Cortex of kidney (tissue), 1 donor: ENCODE measurements at places on chromosomes 11 and 22.

DNA sequence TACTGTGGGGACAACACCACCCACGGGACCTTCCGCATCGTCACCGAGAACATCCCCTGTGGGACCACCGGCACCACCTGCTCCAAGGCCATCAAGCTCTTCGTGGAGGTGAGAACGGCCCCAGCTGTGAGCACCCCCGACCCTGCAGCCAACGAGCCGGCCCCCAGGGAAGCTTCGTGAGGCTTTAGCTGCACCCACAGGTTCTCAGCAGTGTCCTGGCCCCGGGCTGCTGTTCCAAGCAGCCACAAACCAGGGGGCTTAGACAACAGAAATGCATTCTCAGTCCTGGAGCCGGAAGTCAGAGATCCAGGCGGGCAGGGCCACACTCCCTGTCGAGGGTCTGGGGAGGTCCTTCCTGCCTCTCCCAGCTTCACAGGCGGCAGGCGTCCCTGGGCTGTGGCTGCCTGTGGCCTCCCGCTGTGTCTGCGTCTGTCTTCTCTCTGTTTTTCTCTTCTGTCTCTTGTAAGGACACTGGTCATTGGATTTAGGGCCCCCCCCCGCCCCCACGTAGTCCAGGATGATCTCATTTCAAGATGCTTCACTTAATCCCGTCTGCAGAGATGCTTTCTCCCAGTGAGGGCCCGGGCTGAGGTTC is 12.5 kb downstream of the MUC5B start:
- DNase-seq = no peak

DNA sequence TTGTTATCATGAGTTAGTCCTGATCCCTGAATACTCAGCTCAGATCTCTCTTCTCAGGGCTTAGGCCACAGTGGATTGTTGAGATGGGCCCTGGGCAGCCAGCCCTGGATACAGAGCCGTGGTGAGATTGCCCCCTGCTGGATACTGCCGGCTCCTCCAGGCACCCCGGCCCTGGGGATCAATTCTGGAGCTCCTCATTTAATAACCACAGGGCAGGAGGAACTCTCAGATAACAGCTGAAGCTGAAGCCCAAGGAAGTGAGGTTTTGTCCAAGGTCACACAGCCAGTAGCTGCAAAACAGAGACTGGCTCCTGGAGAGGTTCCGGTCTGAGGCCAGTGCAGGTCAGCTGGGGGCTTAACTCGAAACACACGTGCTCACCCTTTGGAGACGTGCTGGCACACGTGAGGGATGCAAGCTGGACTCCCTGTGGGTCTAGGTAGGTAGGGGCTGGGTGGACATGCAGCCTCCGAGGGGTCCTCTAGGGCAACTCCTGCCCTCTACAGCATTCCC is 16.0 kb downstream of the USH1C start:
- DNase-seq = no peak

GRCh38 chr11:82682003-82682751 is 51.5 kb downstream of the FAM181B start:
- no peak for DNase-seq

DNA sequence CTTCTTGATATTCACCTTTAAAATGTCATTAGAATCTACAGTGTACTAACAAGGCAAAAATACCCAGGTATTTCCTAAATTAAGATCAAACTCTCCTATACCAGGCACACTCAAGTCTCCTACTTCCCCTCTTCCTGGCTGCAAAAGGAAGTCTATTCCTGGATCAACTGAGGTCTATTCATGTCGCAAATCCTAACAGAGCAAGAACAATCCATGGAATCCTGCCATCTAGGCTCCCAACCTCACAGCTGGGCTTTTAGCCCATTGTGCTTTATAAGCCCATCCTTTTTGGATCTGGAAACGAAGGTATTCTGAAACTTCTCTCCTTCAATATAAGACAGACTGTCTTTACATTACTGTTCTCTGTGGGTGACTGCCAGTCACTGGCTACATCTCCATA is 161.8 kb downstream of the SOX6 start:
- DNase-seq = no peak

DNA sequence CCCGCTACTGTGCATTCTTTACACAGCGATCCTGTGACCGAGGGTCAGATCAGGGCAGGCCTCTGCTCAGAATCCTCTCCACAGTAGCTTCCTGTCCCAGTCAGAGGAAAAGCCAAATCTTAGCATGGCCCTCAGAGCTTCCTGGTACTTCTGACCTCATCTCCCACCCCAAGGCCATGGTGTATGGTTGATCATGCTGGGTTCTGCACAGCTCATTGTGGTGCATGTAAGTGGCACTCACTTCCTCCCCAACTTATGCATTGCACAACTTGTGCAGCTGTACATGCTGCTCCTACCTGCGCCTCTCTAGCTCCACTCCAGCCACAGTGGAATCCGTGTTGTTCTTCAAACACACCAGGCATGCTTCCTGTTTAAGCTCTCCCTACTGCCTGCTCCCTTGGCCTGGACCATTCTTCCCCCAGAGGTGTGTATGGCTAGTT is 20.3 kb downstream of the BMAL1 start:
- no peak for DNase-seq

GRCh38 chr22:44667829-44668189 is 34.2 kb upstream of the PRR5 start:
- no peak for DNase-seq

DNA sequence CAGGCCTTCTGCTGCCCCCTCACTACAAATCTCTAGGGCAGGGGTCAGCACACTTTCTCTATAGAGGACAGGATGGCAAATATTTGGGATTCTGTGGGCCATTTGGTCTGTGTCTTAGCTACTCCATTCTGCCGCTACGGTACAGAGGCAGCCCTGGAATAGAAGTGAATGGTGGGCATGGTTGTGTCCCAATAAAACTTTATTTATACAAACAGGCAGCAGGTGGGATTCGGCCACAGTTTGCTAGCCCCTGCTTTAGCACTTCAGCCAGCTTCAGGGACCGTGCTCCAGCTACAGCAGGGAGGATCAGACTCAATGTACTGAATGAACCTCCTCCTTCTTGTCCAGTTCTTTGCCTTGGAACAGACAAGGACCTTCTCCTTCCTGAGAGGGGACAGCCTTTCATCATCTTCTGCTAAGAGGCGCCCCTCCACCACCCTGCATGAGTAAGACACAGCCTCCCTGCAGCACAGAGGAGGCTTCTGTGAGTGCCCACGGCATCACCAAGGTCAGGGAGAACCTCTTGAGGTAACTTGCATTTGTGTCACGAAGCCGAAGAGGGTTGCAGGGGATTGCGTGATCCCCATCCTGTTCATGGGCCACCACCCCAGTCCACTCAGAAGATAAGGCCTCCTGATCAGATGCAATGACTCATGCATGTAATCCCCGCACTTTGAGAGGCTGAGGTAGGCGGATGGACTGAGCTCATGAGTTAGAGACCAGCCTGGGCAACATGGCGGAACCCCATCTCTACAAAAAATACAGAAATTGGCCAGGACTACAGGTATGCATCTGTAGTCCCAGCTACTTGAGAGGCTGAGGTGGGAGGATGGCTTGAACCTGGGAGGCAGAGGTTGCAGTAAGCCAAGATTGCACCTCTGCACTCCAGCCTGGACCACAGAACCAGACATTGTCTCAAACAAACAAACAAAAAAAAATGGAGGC is 4.6 kb downstream of the C11orf24 start:
- DNase-seq = no peak

DNA sequence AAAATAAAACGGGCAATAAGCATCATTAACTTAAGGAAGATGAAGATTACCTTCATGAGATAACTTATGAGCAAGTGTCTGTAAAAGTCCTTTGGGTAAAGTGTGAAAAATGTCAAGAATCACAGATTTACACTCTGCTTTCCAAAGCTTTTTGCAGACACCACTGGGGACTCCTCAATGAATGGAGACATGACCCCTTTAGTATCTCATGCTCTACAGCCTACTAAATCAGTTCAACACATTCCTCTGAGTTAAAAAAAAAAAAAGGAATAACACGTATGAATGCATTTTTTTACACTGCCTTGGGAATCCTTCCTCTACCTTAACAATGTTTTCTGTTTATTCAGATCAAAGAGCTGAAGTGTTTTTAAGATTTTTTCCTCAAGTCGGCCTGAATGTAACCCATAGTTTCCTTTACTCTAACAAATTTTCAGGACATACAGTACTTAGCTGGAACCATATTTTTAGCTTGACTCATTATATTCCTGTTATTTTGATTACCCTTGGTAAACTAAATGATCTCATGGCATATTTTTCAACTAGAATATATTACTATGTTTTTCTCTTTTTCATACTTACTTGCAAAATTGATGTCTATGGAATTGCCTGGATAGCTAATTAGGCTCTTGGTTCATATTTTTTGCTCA is 25.9 kb upstream of the RAB30 start:
- DNase-seq = no peak

DNA sequence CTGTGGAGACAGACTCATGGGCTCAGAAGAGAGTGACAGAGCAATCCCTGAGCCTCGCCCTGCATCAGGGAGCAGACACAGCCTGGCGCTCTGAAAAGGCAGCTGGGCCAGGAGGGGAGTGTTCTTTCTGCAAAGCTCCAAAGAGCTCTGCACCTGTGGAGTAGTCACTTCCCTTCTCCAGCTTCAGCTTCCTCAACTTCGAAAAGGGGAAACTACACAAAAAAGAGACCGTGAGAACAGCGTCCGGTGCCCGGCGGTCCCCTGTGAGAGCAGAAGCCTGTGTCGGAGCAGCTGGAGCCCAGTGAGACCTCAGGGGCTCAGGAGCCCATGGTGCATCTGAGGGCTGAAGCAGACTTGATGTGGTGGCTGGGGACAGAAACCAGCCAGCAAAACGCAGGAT is 35.1 kb downstream of the TP53I11 start:
- no peak for DNase-seq

- DNase-seq = no peak
Measured at GRCh38 chr11:131662993-131663392, 292.6 kb downstream of the NTM start.

GRCh38 chr22:41405588-41405987 is 23.8 kb downstream of the TEF start:
- no peak for DNase-seq
